ENCODE measurements at places on chromosomes 16 and 17.

GRCh38 chr17:35889818-35890773, 9.9 kb upstream of the CCL5 start:
- no peak for DNase-seq

DNA sequence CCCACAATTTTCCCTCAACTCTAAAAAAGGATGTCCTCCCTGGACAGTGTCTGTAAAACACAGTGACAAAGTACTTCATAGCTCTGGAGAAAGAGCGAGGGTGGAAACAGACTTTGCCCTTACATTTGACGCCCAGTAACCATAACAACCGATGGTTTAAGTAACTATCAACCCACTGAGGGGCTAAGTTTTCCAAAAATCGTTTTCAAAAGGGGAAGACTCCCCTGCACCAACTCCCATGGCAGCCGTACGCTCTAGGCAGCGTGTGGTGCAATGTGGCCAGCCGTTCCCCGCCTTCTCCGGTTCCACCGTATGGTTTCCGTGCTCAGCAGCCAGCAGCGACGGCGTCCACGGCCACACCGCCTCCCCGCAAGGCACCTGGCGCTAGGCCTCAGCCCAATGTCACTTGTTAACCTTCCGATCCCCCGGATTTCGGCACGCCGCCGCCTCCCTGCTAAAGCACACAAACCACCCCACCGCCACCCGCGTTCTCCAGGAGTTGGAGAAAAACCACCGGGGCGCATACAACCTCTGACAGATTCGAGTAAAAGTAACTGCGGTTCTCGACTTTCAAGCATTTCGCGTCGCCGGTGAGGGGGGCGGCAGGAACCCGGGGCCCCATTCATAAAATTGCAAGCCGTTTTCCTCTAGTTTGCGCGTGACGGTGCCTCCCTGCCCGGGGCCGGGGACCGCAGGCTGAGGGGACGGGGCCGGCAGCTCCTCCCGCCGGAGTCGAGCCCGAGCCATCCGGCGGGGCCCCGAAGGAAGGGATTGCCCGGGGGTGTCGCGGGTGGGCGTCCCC, 661 bp downstream of the TEX2 start:
- peak; percentile 24 for DNase-seq

- DNase-seq, result no peak
Measured at GRCh38 chr16:84373907-84374489, 5.7 kb downstream of the ATP2C2 start.

DNA sequence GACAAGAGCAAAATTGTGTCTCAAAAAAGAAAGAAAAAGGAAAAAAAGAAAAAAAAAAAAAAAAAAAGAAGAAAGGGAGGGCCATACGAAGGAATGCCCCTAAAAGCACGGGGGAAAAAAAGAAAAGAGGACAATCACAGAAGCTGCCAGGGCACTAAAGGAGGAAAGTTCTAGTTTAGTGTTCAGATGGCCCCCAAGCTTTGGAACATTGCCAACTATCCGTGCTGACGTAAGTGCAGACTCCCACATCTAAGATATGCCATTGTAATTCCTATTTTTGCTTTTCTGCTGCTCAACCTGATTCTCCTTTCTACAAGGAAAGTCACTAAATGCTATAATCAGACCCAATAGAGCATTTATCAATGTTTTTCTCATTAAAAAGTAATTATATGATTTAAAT, 842.1 kb downstream of the KCNJ2 start:
- no peak for DNase-seq

GRCh38 chr17:51486885-51487520, 226.7 kb downstream of the UTP18 start:
- DNase-seq, result no peak

GRCh38 chr17:31428111-31428510, 36.6 kb downstream of the RAB11FIP4 start:
- no peak for DNase-seq

DNA sequence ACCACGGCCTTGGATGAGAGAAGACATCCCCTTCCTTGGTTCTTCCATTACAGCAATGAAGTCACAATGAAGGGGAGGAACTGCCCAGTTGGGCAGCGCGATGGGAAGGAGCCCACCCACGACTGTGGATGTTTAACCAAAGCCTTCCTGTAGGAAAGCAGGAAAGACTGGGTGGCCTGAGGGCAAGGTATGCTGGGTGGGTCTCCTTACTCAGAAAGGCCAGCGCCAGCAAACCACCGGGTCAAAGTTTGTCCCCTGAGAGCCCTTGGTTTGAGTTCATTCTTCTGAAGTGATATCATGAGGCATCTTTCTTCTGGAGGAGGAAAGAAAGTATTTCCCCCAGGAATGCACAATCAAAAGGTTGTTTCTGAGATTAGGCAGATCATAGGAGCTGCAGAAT, 105.2 kb downstream of the C16orf95 start:
- DNase-seq, result no peak

- no peak for DNase-seq
Measured at GRCh38 chr17:32492264-32492589, 5.4 kb downstream of the CDK5R1 start.

- DNase-seq, result no peak
Measured at GRCh38 chr16:47142486-47142820, 1.3 kb downstream of the NETO2 start.

GRCh38 chr17:76384222-76384986, at the start of gene SPHK1:
Gene SPHK1, plus strand, starts transcription at chr17:76384609. Its CDS starts 1,036 bp downstream, at chr17:76385645.
- no peak for DNase-seq

DNA sequence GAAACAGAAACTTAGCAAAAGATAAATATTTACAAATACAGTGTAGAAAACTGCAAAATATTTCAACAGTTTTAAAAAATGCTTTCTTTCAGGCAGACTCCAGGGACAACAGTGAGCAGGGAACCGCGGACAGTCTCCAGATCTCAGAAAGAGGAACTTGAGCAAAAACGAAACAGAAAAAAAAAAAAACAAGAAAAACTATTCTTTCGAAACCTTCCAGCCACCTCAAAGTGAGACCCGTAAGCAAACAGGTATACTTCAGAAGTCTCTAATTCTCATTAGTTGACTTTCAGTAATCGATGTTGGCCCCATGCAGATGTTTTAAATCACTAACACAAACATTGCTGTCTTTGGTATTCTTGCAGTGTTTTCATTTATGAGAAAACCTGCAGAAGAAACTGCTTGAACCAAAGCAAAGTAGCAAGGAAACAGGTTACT, 15.7 kb upstream of the CCL1 start:
- DNase-seq, result no peak

- no peak for DNase-seq
Measured at GRCh38 chr16:55479430-55480140, 587 bp downstream of the MMP2 start.

DNA sequence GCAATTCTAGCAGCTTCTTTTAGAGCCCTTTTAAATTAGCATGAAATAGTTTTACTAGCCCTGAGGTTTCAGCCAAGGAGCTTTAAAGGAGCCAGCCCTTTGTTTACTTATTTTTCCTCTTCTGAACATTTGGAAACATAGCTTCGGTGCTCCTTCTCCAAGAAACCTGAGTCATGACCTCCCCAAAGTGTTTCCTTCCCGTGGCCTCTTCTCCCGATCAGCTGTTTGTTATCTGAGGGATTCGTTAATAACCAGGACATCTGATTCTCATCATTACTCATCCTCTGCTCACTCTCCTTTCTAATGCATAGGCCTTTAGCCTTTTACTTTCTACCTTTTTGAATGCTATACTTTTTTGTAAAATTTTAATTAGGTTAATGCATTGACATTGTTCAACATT, 204.5 kb downstream of the WWOX start:
- DNase-seq, result no peak

DNA sequence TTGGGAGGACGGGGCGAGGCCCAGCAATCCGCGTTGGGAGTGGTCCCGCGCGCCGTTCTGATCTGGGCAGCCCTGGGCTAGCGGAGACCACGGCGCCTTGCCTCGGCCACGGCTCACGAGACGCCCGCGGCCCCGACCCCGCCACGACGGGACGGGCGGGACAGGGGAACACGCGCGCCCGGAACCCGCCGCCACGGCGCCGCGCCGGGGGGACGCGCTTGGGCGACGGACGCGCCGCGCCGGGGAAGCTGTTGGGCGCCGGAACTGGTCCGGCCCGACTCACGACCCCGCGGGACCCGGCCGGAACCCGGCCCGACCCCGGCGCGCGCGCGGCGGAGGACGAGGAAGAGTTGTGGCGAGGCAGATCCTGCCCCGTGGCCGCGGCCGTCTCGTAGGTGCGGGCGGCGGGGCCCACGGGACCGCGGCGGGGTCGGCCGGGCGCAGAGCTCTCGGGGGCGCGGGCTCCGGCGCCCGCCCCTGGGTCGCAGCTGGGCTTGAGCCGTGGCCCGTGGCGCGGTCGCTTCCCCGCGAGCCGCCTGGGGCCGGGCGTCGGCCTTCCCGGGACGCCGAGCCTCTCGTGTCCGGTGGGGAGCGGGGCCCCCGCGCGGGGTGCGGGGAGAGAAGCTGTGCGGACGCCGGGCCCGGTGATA, at the start of gene ACSF3:
TSS of gene ACSF3 (plus strand) at position 251 of the 650 bp plus-strand sequence. CDS start 6,830 bp downstream, outside the sequence.
- peak; percentile 37 for DNase-seq

DNA sequence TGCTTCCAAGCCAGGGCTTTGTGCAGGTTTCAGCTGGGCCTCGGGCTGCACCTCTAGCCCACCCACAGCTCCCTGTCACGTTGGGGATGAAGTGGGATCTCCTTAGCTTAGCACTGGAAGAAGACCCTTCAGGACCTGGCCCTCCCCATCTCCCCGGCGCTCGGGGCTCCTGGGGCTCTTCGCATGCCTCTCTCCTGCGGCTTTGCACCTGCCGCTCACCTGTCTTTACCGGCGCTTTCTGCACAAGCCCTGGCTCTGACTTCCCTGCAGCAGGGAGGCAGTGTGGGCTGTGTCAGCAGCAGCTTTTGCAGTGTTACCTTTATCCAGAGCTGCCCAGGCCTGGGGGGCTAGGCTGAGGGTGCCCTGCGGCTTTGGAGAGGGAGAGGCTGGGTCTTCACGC, 52.3 kb downstream of the NT5M start:
- DNase-seq, result no peak

DNA sequence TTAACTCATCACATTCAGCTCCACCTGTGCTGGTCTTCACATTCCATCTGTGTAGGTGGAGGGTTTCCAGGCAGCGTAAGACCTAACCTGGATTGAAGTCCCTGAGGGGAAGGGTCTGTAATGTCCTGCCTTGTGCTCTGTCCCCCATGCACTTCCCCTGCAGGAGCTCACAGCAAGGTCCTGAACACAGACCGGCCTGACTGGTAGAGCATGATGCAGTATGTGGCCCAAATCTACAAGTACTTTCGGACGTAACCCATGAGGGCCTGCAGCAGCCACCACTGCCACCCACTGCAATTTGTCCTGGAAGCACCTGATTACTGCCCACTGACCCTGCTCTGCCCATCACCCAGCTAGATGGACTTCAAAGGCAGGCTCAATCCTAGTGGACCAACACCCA, 36.6 kb upstream of the ADORA2B start:
- no peak for DNase-seq

GRCh38 chr17:58165981-58166380, 801 bp upstream of the OR4D2 start:
- DNase-seq, result no peak
